ENCODE measurements at places on chromosomes 6 and 20. TPM values are rescaled to one million over a fixed set of nuclear protein-coding genes. Genes with fewer than 3 reads are reported as not detected.
A peak's percentile ranks its signal among the peaks of the same experiment; 100 is the strongest.

Gene SLC17A2
- total RNA-seq: not detected

Gene ANKS1A
- total RNA-seq: 6.0 TPM

Gene LINC00237
- not detected for total RNA-seq

Gene KCNK15
- total RNA-seq: 0.25 TPM

Gene EPB41L2
- 30.6 TPM for total RNA-seq

Gene NMBR
- not detected for total RNA-seq

Gene ARFGEF3
- 1.7 TPM for total RNA-seq

- H3K27me3 ChIP-seq: no peaks in the 10 kb centered on the region
- peak overlapping the region; percentile 63 for H3K27ac ChIP-seq
- H3K4me3 ChIP-seq: peak overlapping the region; percentile 12
- H3K36me3 ChIP-seq: peaks cover 4% of the 10 kb centered on the region
- DNase-seq: no peak
Observed at GRCh38 chr6:107793191-107793590, 30.9 kb downstream of the SCML4 start.

GRCh38 chr6:46490425-46491200, 636 bp downstream of the RCAN2 start:
- H3K4me3 ChIP-seq: peak overlapping the region; percentile 23
- H3K27ac ChIP-seq: no peak overlapping the region
- H3K36me3 ChIP-seq: no peaks in the 10 kb centered on the region
- H3K4me1 ChIP-seq: no peaks in the 10 kb centered on the region
- peaks cover 65% of the 10 kb centered on the region for H3K27me3 ChIP-seq

DNA sequence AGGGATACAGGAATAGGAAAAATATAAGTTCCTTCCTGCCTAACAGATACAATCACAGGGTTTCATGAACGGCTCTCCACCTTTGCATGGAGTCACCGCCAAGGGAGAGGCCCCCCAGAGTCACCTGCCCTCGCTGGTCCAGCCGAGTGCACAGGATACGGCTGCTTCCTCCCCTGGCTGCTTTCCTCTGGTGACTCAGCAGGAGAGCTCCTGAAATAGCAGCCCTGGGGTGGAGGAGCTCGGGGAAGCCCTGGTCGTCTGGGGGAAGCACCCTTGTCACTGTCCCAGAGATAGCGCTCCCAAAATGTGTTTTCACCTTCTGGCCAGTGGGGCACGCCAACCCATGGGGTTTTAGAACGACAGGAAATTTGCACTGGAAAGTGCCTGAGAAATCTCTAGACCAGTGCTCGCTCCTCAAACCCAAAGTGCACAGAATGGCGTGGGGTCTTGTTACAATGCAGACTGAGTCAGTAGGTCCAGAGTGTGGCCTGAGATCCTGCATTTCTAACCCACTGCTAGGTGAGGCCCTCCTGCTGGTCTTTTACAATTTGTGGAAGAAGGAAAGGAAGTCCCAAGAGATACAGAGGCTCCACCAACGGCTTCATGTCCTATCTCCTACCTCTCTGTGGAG, 35.9 kb upstream of the FAM50B start:
- H3K4me1 ChIP-seq: no peaks in the 10 kb centered on the region
- peak; percentile 7 for DNase-seq
- H3K4me3 ChIP-seq: no peak overlapping the region
- H3K36me3 ChIP-seq: no peaks in the 10 kb centered on the region

GRCh38 chr20:16664020-16664419, 65.8 kb upstream of the SNRPB2 start:
- H3K4me3 ChIP-seq: no peak overlapping the region
- no peaks in the 10 kb centered on the region for H3K4me1 ChIP-seq
- H3K27ac ChIP-seq: no peak overlapping the region
- H3K36me3 ChIP-seq: no peaks in the 10 kb centered on the region

DNA sequence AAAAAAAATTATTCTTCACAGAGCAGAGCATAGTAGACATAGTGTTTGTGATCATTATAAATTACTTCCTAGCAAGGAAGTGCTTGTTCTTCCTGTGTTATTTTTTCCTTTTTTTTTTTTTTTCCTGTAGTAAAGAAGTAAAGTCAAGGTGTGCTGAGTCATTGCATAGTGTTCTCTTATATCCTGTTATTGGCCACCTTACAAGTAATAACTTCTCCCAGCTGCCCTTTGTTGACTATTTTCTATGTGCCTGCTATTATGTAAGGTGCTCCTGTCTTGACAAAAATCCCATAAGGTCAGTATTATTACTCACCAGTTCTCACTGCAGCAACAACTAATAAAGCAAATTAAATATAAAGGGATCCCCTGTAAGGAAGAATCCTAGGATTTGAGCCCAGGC, 195.3 kb downstream of the GJA1 start:
- no peak overlapping the region for H3K4me3 ChIP-seq
- DNase-seq: no peak
- H3K27me3 ChIP-seq: no peaks in the 10 kb centered on the region
- H3K4me1 ChIP-seq: no peaks in the 10 kb centered on the region
- H3K36me3 ChIP-seq: peaks cover 6% of the 10 kb centered on the region

- H3K4me3 ChIP-seq: no peak overlapping the region
- no peak for DNase-seq
- no peaks in the 10 kb centered on the region for H3K36me3 ChIP-seq
- no peak overlapping the region for H3K27ac ChIP-seq
- no peaks in the 10 kb centered on the region for H3K27me3 ChIP-seq
Observed at GRCh38 chr6:110287462-110288341, 70.4 kb downstream of the METTL24 start.

DNA sequence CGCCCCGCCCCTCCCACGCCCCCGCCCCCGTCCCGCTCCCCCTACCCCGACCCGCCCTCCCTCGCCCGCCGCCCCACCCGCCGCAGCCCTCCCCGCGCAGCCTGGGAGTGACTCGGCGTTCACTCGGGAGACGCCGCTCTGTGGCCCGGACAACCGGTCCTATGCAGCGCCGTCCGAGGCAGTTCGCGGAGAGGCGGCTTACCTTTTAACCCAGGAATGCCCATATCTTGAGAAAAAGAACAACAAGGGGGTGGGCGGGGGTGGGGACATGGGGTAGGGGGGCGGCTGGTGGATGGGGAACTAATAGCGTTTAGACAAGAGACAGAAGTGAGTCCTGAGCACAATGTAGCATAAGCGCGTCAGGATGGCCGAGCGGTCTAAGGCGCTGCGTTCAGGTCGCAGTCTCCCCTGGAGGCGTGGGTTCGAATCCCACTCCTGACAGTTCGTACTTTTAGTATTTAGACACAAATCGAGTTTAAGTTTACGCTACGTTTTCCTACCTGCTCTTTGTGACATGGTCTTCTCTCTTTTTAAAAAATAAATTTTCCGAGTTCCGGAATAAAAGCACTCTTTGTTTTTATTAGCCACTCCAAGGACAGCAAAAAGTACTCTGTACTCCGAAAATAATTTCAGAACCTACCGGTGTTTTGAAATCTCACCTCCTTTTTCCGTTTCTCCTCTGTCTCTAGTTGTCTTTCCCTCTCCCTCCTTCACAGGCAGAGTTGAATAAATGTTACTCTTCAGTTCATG, 17.1 kb upstream of the HMGN4 start:
- peak overlapping the region; percentile 86 for H3K27ac ChIP-seq
- DNase-seq: peak; percentile 90
- peaks cover 26% of the 10 kb centered on the region for H3K4me1 ChIP-seq
- H3K36me3 ChIP-seq: peaks cover 2% of the 10 kb centered on the region

DNA sequence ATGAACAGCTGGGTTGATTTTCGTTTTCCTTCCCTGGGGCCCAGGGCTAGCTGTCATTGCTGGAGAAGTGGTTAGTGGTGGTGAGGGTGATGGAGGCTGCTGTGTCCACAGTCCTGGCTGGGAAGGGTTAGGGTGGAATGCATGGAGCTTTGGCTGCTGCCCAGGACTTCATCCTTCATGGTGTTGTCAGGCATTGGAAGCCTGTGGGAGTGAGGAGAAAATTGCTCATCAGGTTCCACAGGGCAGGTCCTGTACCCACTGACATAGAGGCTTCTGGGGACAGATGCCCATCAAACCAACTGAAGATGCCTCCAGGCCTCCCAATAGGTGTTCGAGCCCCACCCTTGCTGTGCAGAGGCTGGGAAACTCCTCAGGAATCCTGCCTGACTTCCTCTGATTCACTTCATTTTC, 262.4 kb upstream of the SUPT3H start:
- peaks cover 3% of the 10 kb centered on the region for H3K4me1 ChIP-seq
- no peak for DNase-seq
- peaks cover 6% of the 10 kb centered on the region for H3K27me3 ChIP-seq

- DNase-seq: no peak
- H3K4me3 ChIP-seq: no peak overlapping the region
- H3K36me3 ChIP-seq: no peaks in the 10 kb centered on the region
- H3K27me3 ChIP-seq: no peaks in the 10 kb centered on the region
- H3K27ac ChIP-seq: no peak overlapping the region
- peaks cover 11% of the 10 kb centered on the region for H3K4me1 ChIP-seq
Observed at GRCh38 chr6:112122756-112123155, 35.4 kb downstream of the FAM229B start.

DNA sequence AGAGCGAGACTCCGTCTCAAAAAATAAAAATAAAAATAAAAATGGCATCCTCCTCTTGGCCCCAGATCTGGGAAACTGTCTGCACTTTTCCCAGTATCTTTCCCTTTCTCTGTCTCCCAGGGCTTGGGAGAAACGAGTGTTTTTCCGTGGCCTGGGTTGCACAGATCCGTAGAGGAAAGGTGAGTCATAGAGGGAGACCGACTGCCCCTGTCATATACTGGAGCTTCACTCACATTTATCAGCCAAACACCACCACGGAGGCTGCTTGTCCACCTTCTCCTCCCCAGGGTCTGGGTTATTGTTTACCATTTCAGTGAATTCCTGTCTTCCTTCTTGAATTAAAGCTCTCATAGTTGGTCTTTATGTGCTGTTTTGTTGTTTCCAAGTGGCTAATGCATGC, 31.9 kb upstream of the EIF2S2 start:
- H3K27me3 ChIP-seq: peaks cover 8% of the 10 kb centered on the region
- no peaks in the 10 kb centered on the region for H3K36me3 ChIP-seq
- no peak overlapping the region for H3K4me3 ChIP-seq
- no peak overlapping the region for H3K27ac ChIP-seq

GRCh38 chr20:38164069-38164468, 1.0 kb downstream of the TGM2 start:
- H3K27ac ChIP-seq: no peak overlapping the region
- H3K4me1 ChIP-seq: peaks cover 7% of the 10 kb centered on the region
- no peak for DNase-seq
- peaks cover 20% of the 10 kb centered on the region for H3K27me3 ChIP-seq
- no peaks in the 10 kb centered on the region for H3K36me3 ChIP-seq

- H3K36me3 ChIP-seq: peaks cover 1% of the 10 kb centered on the region
- H3K27me3 ChIP-seq: no peaks in the 10 kb centered on the region
- DNase-seq: no peak
- no peak overlapping the region for H3K4me3 ChIP-seq
- no peaks in the 10 kb centered on the region for H3K4me1 ChIP-seq
Observed at GRCh38 chr6:108702106-108702851, 141.6 kb downstream of the FOXO3 start.

GRCh38 chr20:25052255-25053194, 5.4 kb downstream of the ACSS1 start:
- no peak for DNase-seq
- H3K36me3 ChIP-seq: peaks cover 3% of the 10 kb centered on the region
- no peaks in the 10 kb centered on the region for H3K27me3 ChIP-seq
- peaks cover 51% of the 10 kb centered on the region for H3K4me1 ChIP-seq
- no peak overlapping the region for H3K27ac ChIP-seq

DNA sequence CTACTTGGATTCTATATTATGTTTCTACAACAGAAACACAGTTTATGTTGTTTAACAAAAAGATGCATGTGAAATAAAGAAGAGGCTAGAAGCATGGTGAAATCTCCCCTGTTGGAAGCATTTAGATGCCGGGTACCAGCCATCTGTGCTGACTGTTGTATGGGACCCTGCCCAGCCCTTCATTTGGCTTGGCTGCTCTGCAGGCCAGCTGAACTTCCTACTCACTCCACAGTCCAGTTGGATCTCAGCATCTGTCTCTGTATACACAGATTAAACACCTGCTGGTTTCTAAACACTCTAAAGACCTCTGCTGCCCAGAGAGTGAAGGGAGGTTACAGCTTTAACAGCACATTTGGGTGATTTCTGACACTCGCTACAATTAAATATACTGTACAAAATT, 228.3 kb downstream of the SLC35F1 start:
- peaks cover 4% of the 10 kb centered on the region for H3K27me3 ChIP-seq
- no peak overlapping the region for H3K27ac ChIP-seq
- H3K4me1 ChIP-seq: no peaks in the 10 kb centered on the region
- DNase-seq: no peak

GRCh38 chr6:24231438-24231977, 105.5 kb downstream of the NRSN1 start:
- peaks cover 29% of the 10 kb centered on the region for H3K27me3 ChIP-seq
- H3K4me1 ChIP-seq: peaks cover 7% of the 10 kb centered on the region
- H3K4me3 ChIP-seq: no peak overlapping the region
- H3K36me3 ChIP-seq: no peaks in the 10 kb centered on the region
- no peak for DNase-seq

GRCh38 chr20:6714279-6714711, 53.2 kb upstream of the BMP2 start:
- H3K4me1 ChIP-seq: no peaks in the 10 kb centered on the region
- H3K27me3 ChIP-seq: no peaks in the 10 kb centered on the region
- DNase-seq: no peak
- H3K27ac ChIP-seq: no peak overlapping the region

DNA sequence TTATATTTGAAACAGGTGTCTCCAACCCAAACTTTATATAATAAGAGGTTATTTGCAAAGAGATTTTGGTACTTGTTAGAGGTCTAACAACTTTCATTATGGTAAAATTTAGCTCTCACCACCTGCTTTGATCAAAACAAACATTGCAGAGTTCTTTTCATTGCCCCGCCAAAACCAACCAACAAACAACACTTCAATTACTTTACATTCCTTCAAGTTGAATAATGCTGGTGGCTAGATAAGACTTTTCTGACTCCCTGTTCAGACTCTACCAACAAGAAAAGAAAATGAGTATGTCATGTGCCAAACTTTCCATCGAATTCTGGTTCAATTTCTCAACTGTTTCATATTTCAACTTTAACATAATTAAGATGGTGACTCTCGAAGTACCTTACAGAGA, 311.1 kb downstream of the ADGRG6 start:
- no peaks in the 10 kb centered on the region for H3K4me1 ChIP-seq
- peaks cover 2% of the 10 kb centered on the region for H3K27me3 ChIP-seq
- no peaks in the 10 kb centered on the region for H3K36me3 ChIP-seq
- H3K27ac ChIP-seq: no peak overlapping the region
- H3K4me3 ChIP-seq: no peak overlapping the region

DNA sequence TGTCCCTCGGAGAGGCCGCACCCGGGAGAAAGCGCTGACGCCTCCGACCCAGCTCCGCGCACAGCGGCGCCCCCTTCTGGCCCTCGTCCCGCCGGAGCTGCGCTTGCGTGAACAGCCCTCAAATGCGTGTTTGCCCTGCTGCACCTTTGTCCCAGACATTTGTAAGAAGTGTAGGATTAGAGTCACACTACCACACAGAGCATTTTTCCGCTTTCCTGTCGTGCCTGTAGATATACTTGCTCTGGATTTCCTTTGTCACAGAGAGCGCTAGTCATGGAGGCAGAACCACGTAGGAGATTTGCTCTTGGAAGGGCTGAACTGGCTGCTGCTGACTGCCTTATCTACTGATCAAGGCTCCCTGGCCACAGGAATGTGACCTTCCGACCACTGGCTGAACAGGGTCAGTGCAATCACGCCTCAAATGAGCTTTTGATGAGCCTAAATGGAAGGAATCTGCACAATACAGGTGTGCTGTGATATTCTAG, 62.3 kb downstream of the PAX1 start:
- H3K36me3 ChIP-seq: no peaks in the 10 kb centered on the region
- DNase-seq: peak; percentile 3
- H3K4me3 ChIP-seq: no peak overlapping the region

GRCh38 chr6:20416567-20417345, 15.1 kb downstream of the E2F3 start:
- no peaks in the 10 kb centered on the region for H3K27me3 ChIP-seq
- no peak overlapping the region for H3K27ac ChIP-seq
- DNase-seq: no peak

GRCh38 chr6:22828179-22829062, 259.1 kb downstream of the HDGFL1 start:
- H3K4me1 ChIP-seq: no peaks in the 10 kb centered on the region
- H3K36me3 ChIP-seq: no peaks in the 10 kb centered on the region
- H3K27me3 ChIP-seq: no peaks in the 10 kb centered on the region
- DNase-seq: no peak
